ENCODE measurements at places on chromosomes 6 and 20.
A peak's percentile ranks its signal among the peaks of the same experiment; 100 is the strongest.

GRCh38 chr6:99458319-99458718, 33.2 kb upstream of the PNISR start:
- no peak overlapping the region for H3K27ac ChIP-seq
- H3K36me3 ChIP-seq: peaks cover 17% of the 10 kb centered on the region
- no peak for DNase-seq
- no peaks in the 10 kb centered on the region for H3K27me3 ChIP-seq
- no peaks in the 10 kb centered on the region for H3K4me1 ChIP-seq

GRCh38 chr20:6632187-6632586, 135.3 kb upstream of the BMP2 start:
- H3K4me3 ChIP-seq: no peak overlapping the region
- H3K27me3 ChIP-seq: no peaks in the 10 kb centered on the region
- H3K36me3 ChIP-seq: no peaks in the 10 kb centered on the region
- no peak overlapping the region for H3K27ac ChIP-seq

DNA sequence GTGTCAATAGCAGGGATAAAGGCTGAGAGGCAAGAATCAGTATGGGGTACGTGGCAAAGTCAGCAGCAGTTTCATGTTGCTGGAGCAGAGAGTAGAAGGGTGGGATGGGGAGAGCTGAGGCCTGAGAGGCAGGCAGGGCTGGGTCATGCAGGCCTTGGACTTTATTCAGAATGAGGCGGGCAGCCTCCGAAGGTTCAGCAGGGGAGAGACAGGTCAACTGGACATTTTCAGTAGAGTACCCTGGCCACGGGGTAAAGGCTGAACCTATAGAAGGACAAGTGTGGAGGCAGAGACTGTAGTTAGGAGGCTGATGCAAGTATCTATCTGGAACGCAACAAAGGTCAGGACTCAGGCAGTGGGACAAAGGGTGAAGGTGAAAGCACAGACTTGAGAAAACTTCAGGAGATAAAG, 13.7 kb downstream of the NOTCH4 start:
- DNase-seq: no peak
- peaks cover 4% of the 10 kb centered on the region for H3K36me3 ChIP-seq
- H3K27ac ChIP-seq: no peak overlapping the region
- H3K27me3 ChIP-seq: no peaks in the 10 kb centered on the region

DNA sequence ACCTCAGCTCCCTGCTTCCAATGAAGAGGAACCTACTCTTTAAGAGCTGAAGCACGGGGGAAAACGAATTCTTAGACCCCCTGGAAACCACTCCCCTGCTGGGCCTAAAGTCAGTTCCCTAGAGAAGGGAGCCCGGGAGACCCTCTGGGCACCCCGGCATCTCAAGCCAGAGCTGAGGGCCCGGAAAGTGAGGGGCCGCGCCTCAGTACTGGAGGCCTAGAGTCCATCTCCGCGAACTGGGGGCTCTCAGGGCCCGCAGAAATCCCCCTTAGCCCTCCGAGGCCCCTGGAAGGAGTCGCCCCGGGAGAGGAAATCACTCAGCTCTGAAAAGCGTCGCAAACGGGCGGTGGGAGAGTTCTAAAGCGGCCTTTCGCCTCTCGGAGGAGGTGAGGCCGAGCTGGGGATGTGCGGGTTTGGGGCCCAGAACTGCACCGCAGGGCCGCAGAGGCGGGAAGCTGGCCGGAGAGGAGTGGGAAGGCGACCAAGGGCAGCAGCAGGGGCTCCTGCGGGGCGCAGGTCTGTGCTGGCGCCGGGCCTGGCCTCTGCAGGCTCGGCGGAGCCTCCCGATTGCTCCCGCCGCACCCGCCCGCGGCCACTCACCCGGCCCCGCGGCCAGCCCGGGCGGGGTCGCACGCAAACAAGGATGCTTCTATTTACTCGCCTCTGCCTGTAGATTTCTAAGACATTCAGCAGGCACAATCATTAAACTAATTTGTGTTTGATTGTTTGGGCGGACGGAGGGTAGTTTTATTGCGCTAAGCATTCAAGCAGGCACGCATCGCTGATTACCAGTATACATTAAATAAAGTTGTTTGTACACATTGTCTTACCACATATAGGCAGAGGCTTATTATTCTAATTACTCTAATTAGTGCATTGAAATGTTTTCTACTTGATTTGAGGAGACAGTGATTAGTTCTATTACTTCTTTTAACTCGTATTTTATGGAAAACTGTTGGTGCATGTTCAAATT, 9.2 kb downstream of the POU3F2 start:
- H3K27me3 ChIP-seq: peaks cover 34% of the 10 kb centered on the region
- no peak for DNase-seq
- no peaks in the 10 kb centered on the region for H3K36me3 ChIP-seq
- H3K4me3 ChIP-seq: no peak overlapping the region
- H3K27ac ChIP-seq: no peak overlapping the region

DNA sequence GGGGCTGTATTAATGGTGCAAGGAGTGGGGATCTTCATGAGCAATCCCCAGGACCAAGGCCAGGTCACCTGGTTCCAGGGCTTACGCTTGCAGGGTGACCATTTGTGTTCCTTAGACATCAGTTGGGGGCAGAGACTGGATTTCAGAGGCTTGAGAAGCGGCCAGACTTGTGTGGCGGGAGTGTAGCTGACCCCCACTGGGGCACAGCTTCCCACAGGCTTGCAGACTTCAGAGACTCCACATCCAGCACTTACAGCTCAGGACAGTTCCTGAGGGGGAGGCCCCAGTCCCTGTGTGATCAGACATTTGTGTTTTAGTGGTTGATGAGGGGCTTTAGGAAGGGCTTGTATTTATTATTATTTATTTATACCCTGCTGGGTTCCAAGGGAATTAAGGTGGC, 15.3 kb downstream of the TJAP1 start:
- H3K4me1 ChIP-seq: peaks cover 25% of the 10 kb centered on the region
- peak overlapping the region; percentile 48 for H3K4me3 ChIP-seq
- H3K27ac ChIP-seq: no peak overlapping the region
- no peaks in the 10 kb centered on the region for H3K27me3 ChIP-seq

DNA sequence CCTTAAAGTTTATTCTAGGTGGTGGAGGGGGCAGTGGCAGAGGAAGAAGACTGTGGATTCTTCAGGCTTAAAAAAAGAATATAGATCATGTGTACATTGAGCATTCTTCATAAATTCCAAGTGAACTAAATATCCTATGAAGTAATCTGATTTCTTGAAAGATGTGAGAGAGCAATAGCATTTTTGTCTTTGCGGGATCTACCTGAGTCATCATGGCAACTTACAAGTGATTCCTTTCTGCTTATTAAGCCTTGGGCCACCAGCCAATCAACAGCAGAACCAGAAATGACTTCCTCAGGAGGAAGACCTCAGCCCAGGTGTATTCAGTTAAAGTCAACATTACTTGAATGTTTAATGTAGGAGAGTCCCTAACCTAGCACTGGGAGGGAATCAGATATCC, 756.9 kb downstream of the TFAP2A start:
- H3K27me3 ChIP-seq: no peaks in the 10 kb centered on the region
- H3K36me3 ChIP-seq: no peaks in the 10 kb centered on the region
- no peak overlapping the region for H3K27ac ChIP-seq
- no peak for DNase-seq

- H3K27ac ChIP-seq: no peak overlapping the region
- no peak overlapping the region for H3K4me3 ChIP-seq
- H3K27me3 ChIP-seq: no peaks in the 10 kb centered on the region
- DNase-seq: no peak
- no peaks in the 10 kb centered on the region for H3K36me3 ChIP-seq
- peaks cover 25% of the 10 kb centered on the region for H3K4me1 ChIP-seq
These were observed 426.8 kb downstream of the QKI start for GRCh38 chr6:163841326-163841725.

- H3K27ac ChIP-seq: peak overlapping the region; percentile 50
- no peaks in the 10 kb centered on the region for H3K36me3 ChIP-seq
- H3K4me1 ChIP-seq: no peaks in the 10 kb centered on the region
- H3K4me3 ChIP-seq: no peak overlapping the region
- peak; percentile 63 for DNase-seq
These were observed 78.0 kb downstream of the FGD2 start for GRCh38 chr6:37083243-37084138.
